Hematopoietic multipotent progenitor cell treated with erythropoietin and hydrocortisone succinate and interleukin-3 and kit ligand, for 15 days (in vitro differentiated cells): ENCODE measurements at places on chromosomes 11 and 22.

GRCh38 chr11:118275176-118275575 lies 11.1 kb upstream of the MPZL2 start:
- no peak for DNase-seq

- DNase-seq = no peak
These were observed 467 bp downstream of the EPS8L2 start for GRCh38 chr11:706439-706956.

GRCh38 chr22:45516923-45517675 lies 14.4 kb downstream of the FBLN1 start:
- no peak for DNase-seq

DNA sequence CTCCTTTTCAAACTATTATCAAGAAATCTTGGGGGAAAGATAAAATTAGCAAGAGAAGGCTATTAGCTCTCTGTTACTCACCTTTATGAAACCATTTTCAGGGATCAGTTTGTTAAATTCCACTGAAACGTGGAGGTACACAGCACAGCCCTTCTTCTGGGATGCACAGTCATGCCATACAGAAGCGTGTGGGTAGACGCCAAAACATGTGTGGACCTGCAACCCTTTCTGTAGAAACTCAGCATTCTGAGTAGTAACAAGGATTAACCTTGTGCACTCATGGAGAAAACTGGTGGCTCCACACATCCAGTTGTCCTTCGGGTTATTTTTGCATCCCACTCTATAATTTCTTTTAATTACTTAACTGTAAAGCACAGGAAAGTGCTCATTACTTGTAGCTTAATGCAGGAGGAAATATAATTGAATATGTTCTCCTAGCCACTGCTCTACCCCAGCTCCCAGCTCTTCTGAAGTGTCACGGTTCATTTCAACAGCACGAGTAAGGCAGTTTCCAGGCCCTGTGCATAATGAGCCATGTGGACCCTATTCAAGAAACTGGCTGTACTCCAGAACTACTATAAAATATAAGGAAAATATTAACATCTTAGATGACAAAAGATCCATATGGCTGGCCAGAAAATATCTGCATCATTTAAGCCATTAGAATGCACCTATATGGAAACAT lies 26.1 kb downstream of the BDNF start:
- no peak for DNase-seq

DNA sequence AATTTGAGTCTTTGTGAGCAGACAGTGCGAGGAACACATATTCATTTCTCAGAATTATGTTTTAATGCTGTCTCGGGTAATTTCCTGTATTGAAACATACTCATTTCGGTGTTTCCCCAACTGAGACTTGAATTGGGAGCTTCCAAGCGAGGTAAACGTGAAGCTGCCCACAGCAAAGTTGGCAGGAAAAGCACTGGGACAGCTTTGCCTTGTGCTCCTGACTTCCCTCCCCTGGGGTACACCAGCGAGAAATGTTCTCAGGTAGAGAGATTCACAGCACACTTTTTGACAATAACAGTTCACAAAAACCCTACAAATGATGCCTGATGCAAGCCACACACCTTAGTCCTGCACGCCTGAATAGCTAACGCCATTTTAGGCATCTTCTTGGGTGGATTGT lies 3.1 kb downstream of the HTR3B start:
- no peak for DNase-seq

DNA sequence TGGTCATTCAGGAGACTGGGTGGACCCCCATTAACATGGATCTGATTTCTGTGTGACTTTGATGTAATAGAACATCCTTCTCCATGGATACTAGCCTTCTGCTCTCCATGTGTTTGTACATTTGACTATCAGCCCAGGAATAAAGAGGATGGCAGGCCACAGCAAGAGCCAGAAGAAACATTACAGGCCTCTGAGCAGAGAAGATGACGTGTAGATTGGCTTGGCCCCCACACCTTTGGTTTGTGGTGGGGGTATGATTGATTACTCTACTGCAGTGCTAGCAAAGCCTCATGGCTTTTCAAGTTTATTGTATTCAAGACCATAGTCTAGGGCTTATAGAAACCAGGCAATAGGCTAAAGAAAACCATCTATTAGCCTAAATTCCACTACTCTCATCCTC lies 77.0 kb downstream of the GRAMD1B start:
- DNase-seq = no peak

DNA sequence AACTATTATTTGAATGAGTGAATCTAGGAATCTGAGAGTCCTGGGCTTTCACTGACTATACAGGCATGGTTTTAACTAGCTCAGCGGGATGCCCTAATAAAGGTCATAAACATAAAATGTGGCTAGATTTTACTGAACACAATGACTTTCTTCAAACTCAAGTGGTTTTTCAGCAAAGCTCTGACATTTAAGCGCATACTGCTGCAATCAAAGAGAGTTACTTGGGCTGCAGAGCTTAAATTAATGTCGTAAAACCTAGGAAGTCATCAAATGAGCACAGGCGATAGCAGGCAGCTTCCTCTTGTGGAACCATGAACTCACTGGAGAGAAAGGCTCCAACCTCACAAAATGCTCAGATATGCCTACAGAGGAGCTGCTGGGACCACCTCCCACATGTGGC lies 6.7 kb downstream of the CSNK2A3 start:
- no peak for DNase-seq

GRCh38 chr22:44455151-44455962 lies 42.7 kb downstream of the RTL6 start:
- no peak for DNase-seq

- DNase-seq = no peak
These were observed 48.0 kb upstream of the AMPD3 start for GRCh38 chr11:10407055-10407454.

GRCh38 chr22:31613286-31613903 lies 48.6 kb downstream of the PISD start:
- DNase-seq = no peak

DNA sequence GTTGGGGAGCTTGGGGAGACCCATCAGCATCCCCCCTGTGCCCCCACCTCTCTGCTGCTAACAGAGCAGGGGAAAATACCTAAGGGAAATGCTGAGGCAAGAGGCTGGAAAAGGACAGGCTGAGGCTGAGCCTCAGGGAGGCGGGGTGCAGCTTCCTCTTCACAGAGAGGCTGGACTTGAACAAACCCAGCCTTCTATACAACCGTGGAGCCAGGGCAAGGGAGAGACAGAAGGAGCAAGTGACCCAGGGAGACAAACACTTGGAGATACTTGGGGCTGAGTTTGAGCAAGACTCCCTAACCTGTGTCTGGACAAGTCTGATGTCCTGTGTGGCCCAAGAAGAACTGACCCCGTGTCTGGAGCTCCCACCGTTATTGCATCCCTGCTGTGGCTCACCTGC lies at the start of gene SLCO2B1:
SLCO2B1 (plus strand) TSS at position 229 of the 400 bp plus-strand sequence. CDS start 275 bp downstream, outside the sequence.
- no peak for DNase-seq

DNA sequence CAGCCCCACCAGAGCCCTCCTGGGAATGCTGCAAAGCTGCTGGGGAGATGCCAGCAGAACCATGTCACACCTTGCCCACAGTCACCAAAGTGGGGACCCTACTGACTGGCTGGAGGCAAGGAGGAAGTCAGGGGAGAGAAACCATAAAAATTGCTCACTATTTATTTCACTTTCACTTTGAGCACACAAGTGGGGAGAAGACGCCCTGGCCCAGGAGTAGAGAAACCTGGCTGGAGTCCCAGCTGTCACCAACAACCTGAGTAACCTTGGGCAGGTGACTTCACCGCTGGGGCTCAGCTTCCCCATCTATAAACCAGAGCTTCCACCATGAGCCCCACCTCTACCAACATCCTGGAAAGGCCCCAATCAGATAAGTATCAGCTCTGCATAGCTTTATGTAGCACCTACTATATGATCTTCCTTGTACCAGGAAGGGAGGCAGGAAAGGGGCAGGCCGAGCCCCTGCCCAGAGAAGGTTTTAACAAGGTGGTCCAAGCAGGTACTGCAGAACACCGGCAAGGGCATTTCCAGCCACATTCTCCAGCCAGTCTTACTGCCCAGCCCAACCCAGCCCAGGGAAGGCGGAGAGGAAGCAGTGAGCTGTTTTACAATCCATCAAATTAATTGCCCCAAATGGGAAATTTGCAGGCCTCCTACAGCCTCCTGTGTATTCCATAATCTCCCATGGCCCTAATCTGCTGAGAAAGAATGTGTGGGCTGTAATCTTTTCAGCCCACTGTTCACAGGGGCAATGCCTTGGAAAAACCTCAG lies 27.6 kb downstream of the PLEKHA7 start:
- no peak for DNase-seq

DNA sequence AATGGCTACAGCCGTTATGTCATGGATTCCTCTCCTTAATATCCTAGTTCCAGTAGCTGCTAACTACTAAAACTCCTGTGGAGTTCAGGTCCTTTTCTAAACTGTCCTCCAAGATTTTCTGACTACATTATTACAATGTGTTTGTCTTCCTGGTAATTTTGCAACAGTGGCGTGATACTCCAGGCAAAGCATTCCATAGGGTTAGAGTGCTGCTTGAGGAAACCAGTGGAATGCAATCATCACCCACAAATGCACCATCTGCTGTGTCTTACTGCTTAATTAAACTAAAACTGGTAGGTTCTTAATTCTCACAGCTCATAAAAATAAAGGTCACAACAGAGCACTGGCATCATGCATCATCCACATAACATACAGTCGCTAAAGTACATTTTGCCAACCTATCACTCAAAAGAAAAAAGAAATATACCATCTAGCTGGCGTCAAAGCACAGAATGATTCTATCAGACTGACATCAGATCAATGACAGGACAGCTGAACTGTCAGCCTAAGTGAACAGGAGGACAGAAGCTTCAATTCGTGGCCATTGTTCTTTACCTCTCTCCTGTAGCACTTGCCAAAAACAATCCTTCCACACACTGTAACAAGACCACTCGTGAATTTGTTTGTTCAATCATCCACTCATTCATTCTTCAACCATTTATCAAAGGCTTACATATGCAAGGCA lies 182.5 kb downstream of the CADM1 start:
- no peak for DNase-seq

DNA sequence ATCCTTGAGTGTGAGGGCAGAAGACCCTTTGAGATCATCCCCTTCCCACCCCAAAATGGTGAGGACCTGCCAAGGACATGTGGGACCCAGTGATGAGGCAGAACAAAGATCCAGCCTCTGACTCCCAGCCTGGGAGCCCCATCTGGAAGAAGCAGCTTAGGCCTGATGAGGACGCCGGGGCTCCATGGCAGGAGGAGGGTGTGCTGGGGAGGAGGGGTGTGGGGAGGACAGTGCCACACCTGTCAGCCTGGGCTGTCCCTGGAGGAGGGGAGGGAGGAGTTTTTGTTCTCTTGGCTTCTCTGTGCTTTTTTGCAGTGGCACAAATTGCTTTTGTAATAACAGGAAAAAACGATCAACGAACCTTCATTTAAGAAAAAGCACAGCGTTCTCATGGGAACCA lies 44.4 kb upstream of the DAGLA start:
- no peak for DNase-seq

GRCh38 chr11:64040684-64041322 lies 5.1 kb downstream of the FLRT1 start:
- no peak for DNase-seq

DNA sequence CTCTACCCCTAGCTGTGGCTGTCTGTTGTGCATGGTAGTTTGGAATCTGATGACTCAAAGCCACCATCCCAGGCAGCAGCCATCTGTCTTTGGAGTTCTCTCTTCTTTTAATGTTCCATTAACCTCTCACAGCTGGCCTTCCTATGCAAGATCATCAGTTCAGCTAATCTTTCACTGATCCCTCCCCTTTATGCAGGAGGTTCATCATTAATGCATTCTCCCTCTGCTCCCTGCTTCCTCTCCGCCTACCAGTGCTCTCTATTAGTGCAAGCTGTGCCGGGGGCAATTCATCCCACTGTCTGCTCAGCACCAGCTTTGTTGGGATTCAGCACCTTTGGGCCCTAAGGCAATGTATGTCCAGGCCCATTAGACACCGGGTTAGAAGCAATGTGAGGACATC lies 413.0 kb upstream of the LRRC4C start:
- no peak for DNase-seq

GRCh38 chr11:79699246-79699645 lies 258.4 kb upstream of the TENM4 start:
- DNase-seq = no peak

GRCh38 chr22:32413719-32414118 lies 1.7 kb upstream of the RTCB start:
- DNase-seq = no peak

- DNase-seq = no peak
These were observed 198.7 kb upstream of the LUZP2 start for GRCh38 chr11:24298146-24298545.

DNA sequence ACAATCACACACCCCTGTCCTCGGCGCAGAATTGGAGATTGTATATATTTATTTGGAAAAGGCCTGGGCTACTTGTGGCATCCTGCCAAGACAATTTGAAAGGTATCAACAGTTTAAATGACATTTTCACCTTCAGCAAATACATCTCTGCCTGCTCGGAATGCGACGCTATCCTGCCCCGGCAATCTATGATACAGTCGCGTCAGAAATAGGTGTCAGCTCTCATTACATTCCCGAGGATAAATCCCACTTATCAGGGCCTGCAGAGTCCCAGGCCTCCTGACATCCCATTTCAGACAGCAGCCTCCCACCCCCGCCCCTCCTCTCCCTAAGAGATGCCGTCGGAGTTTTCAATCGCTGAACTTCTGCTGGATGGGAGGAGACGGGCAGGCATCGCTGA lies 114.7 kb downstream of the BRD1 start:
- DNase-seq = no peak
